NCI-H774 (cell line): ENCODE measurements at places on chromosomes 3 and 15.

GRCh38 chr3:195366200-195366925 is 76.5 kb downstream of the ACAP2 start:
- no peak for DNase-seq

- DNase-seq: no peak
Observed at GRCh38 chr3:175869404-175869803, 1010.3 kb downstream of the NAALADL2 start.

- no peak for DNase-seq
Observed at GRCh38 chr3:136068708-136069107, 103.2 kb downstream of the PPP2R3A start.

- no peak for DNase-seq
Observed at GRCh38 chr3:171121801-171122200, 95.3 kb upstream of the SLC2A2 start.

DNA sequence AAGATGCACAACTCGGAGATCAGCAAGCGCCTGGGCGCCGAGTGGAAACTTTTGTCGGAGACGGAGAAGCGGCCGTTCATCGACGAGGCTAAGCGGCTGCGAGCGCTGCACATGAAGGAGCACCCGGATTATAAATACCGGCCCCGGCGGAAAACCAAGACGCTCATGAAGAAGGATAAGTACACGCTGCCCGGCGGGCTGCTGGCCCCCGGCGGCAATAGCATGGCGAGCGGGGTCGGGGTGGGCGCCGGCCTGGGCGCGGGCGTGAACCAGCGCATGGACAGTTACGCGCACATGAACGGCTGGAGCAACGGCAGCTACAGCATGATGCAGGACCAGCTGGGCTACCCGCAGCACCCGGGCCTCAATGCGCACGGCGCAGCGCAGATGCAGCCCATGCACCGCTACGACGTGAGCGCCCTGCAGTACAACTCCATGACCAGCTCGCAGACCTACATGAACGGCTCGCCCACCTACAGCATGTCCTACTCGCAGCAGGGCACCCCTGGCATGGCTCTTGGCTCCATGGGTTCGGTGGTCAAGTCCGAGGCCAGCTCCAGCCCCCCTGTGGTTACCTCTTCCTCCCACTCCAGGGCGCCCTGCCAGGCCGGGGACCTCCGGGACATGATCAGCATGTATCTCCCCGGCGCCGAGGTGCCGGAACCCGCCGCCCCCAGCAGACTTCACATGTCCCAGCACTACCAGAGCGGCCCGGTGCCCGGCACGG is 991 bp downstream of the SOX2 start:
- peak; percentile 57 for DNase-seq
